ENCODE measurements at places on chromosomes 1 and 21.
A peak's percentile ranks its signal among the peaks of the same experiment; 100 is the strongest.

DNA sequence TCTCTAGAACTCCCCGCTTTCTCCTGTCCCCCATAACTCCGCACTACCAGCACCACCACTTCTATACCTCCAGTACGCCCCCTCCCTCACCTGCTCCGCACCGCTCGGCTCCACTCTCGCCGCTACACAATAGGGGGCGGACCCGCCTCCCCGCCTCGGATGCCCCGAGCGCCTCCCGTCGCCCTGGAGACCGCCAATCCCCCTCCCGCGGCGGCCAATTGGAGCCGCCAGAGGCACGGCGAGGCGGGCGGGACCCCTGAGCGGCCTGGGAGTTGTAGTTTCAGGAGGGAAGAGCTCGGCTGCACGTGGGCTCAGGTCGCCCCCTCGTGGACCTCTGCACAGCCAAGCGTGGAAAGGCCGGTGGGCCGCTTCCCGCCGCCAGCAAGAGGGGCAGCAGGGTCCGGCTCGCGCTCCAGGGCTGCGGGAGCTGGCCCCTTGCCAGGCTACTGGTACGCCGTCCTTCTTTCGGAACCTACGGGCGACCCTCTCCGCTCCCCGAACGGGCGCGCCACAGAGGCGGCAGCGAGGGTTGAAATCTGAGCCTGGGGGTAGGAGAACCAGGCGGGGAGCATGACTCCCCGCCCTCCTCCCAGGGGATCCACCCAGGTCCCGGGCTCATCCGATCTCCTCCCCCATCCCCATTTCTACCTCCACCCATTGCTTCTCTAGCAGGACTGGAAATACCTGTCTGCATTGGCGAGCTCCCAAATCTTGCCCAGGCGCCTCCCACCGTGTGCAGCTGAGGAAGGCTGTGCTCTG lies at the start of gene IGSF9:
Gene IGSF9 (minus strand): TSS at position 131 of the 759 bp plus-strand sequence. CDS start 2,159 bp downstream, outside the sequence.
- peak within 1 kb of the TSS; percentile 95 for H3K27ac ChIP-seq
- peaks cover 2% of the 10 kb centered on the region for H3K27me3 ChIP-seq
- peaks cover 75% of the 10 kb centered on the region for H3K4me1 ChIP-seq
- no peaks in the 10 kb centered on the region for H3K36me3 ChIP-seq

GRCh38 chr21:41965461-41966013 lies 11.7 kb upstream of the C2CD2 start:
- H3K4me3 ChIP-seq: no peak overlapping the region
- H3K4me1 ChIP-seq: peaks cover 19% of the 10 kb centered on the region
- no peaks in the 10 kb centered on the region for H3K36me3 ChIP-seq
- DNase-seq: no peak
- H3K27me3 ChIP-seq: no peaks in the 10 kb centered on the region

DNA sequence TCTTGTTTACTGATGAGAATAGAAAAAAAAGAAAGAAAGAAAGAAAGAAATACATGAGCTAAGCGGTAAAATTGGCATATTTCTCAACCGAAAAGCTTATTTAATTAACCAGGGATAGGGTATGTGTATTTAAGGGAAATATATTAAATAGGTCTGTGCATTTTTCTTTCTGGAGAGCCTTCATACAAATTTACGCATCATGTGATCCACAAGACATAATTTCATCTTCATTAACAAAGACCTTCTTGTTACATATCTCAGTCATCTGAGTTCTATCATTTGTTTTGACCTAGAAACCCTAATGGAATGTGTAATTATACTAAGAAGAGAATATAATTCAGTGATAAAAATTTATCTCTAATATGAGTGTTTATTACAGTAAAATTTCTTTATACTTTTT lies 37.2 kb downstream of the CFH start:
- DNase-seq: no peak
- no peaks in the 10 kb centered on the region for H3K4me1 ChIP-seq
- H3K27ac ChIP-seq: no peak overlapping the region
- no peak overlapping the region for H3K4me3 ChIP-seq
- H3K36me3 ChIP-seq: no peaks in the 10 kb centered on the region
- H3K27me3 ChIP-seq: no peaks in the 10 kb centered on the region

DNA sequence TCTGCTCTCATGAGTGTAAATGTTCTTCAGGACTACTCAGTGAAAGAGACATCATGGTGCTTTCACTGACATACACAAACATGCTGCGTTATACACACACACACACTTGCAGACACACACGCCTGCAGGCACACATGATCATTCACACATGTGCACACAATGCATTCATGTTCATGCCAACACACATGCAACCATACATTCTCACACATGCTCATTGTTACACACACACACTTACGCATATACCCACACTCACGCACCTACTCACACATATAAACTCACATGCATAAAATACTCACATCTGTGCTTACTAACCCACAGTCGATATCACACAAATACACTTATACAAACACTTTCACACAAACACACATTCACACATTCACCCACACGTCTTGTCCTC lies 241.6 kb downstream of the LMX1A start:
- H3K27ac ChIP-seq: no peak overlapping the region
- no peak for DNase-seq
- no peak overlapping the region for H3K4me3 ChIP-seq
- peaks cover 80% of the 10 kb centered on the region for H3K27me3 ChIP-seq
- H3K4me1 ChIP-seq: peaks cover 16% of the 10 kb centered on the region
- H3K36me3 ChIP-seq: no peaks in the 10 kb centered on the region

GRCh38 chr1:245393694-245394093 lies 238.9 kb downstream of the KIF26B start:
- H3K4me3 ChIP-seq: no peak overlapping the region
- peaks cover 16% of the 10 kb centered on the region for H3K4me1 ChIP-seq
- H3K27ac ChIP-seq: no peak overlapping the region
- H3K36me3 ChIP-seq: peaks cover 7% of the 10 kb centered on the region
- H3K27me3 ChIP-seq: no peaks in the 10 kb centered on the region

DNA sequence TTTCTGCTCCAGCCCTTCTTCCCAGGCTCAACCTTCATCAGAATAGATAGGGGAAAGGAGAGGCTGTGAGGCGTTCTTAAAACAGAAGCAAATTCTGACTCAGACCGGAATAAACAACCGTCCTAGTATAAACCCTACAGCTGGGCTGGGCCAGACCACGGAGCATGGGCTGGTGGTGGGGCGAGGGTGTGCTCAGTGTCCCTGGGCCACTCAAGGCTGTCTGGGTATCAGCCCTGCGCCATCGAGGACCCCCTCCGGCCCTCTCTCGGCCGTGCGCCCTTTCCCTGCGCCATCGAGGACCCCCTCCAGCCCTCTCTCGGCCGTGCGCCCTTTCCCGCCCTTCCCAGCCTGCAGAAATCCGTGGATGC lies 36.0 kb downstream of the CAPN2 start:
- peaks cover 33% of the 10 kb centered on the region for H3K36me3 ChIP-seq
- no peak for DNase-seq
- H3K4me3 ChIP-seq: peak overlapping the region; percentile 78
- peaks cover 4% of the 10 kb centered on the region for H3K4me1 ChIP-seq
- peak overlapping the region; percentile 80 for H3K27ac ChIP-seq
- no peaks in the 10 kb centered on the region for H3K27me3 ChIP-seq

GRCh38 chr1:171910786-171911185 lies 69.5 kb downstream of the DNM3 start:
- no peaks in the 10 kb centered on the region for H3K27me3 ChIP-seq
- no peak overlapping the region for H3K27ac ChIP-seq
- H3K36me3 ChIP-seq: no peaks in the 10 kb centered on the region

GRCh38 chr1:151165281-151165737 lies 393 bp downstream of the LYSMD1 start:
- peak overlapping the region; percentile 98 for H3K27ac ChIP-seq
- H3K27me3 ChIP-seq: peaks cover 2% of the 10 kb centered on the region
- peaks cover 22% of the 10 kb centered on the region for H3K4me1 ChIP-seq
- no peak for DNase-seq
- H3K36me3 ChIP-seq: peaks cover 18% of the 10 kb centered on the region

DNA sequence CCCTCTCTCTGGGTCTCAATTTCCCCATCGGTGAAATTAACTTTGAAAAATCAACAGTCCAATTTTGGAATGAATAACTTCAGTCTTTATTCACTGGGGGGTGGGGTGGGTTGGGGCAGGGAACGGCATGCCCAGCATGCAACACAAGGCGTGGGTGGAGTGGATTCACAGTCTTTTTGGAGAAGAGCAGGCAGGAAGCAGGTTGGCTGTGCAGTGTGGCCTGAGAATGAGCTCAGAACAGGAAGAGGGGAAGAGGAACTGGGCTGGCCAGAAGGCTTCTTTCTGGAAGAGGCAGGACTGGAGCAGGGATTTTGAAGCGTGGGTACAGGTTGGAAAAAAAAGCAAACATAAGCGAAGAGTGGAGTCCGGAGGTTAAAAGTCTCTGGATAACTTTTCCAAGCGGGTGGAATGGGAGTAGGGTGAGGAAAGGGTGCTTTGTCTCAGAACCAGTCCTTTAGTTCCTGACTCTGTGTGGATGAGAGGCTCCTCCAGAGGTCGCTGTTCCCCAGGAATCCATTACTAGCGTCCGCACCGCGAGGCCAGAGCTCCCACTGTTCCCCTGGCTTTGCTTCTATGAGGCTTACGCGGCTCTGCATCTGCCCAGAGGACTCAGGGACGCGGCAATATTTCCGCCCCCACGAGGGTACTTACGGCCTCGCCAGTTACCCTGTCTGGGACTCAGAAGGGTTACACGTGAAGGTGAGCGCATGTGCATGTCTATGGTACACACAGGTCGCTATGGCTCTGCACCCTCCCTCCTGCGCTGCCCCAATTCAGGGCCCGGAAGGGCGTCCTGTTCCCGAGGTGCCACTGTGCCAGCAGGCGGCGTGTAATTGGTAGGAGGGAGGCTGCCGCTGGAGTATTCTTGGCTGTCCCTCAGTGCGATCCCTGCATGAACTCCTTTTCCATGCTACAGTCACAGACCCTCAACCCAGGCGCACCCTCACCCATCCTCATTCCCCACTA lies 5.5 kb upstream of the FOXD2 start:
- H3K36me3 ChIP-seq: no peaks in the 10 kb centered on the region
- DNase-seq: peak; percentile 85
- H3K27me3 ChIP-seq: peaks cover 95% of the 10 kb centered on the region
- peak overlapping the region; percentile 29 for H3K4me3 ChIP-seq
- H3K4me1 ChIP-seq: peaks cover 22% of the 10 kb centered on the region

DNA sequence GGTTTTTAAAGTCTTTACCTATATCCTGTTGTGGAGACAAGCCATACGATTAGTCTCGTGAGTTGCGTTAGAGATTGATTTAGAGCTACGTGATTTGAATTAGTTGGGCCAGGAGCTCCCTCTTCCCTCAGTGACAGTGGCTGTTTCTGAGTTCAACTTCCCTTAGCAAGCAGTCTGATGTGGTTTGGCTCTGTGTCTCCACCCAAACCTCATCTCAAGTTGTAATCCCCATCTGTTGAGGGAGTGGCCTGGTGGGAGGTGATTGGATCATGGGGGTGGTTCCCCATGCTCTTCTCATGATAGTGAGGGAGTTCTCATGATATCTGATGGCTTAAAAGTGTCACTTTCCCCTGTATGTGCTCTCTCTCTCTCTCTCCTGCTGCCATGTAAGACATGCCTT lies 192.9 kb upstream of the PTGFR start:
- no peak for DNase-seq
- peaks cover 10% of the 10 kb centered on the region for H3K27me3 ChIP-seq
- H3K27ac ChIP-seq: no peak overlapping the region
- no peaks in the 10 kb centered on the region for H3K36me3 ChIP-seq
- H3K4me1 ChIP-seq: no peaks in the 10 kb centered on the region

GRCh38 chr1:182459949-182460348 lies 10.0 kb downstream of the RGSL1 start:
- peaks cover 4% of the 10 kb centered on the region for H3K27me3 ChIP-seq
- H3K27ac ChIP-seq: no peak overlapping the region
- no peaks in the 10 kb centered on the region for H3K36me3 ChIP-seq
- no peaks in the 10 kb centered on the region for H3K4me1 ChIP-seq

DNA sequence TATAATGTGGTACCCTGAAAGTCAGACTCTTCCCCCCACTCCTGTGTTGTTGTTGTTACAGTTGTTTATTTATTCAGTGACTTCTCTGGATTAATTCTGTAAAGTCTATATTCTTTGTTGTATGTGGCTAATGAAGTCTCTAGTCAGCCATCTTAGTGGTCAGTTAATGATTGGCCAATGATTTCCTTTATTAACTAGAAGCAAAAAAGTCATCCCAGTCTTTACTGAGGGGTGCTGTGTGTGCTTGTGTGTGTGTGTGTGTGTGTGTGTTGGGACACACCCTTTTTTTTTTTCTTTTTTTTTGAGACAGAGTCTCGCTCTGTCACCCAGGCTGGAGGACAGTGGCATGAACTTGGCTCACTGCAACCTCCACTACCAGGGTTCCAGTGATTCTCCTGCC lies 37.3 kb upstream of the HYI start:
- peaks cover 3% of the 10 kb centered on the region for H3K36me3 ChIP-seq
- peaks cover 10% of the 10 kb centered on the region for H3K4me1 ChIP-seq
- H3K27ac ChIP-seq: no peak overlapping the region
- H3K4me3 ChIP-seq: no peak overlapping the region

DNA sequence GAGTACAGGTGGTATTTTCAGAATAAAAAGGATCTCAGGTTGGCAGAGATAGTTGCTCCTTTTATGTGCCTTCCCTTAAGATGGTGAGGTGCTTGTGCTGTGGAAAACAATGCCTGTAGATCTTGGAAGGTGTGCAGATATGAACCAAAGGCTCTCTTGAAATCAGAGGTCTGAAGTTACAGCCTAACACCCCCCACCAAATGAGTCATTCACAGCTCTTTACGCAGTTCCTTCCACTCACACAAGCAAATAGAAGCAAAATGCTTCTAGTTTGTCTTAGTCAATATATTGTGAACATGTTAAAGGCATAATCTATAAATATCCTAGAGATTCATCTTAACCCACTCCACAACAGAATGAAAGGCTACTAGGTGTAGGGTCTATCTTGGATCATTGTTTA lies 128.9 kb upstream of the NR5A2 start:
- H3K4me3 ChIP-seq: no peak overlapping the region
- H3K4me1 ChIP-seq: no peaks in the 10 kb centered on the region
